ENCODE measurements at places on chromosomes 1 and 21. TPM values are rescaled to one million over a fixed set of nuclear protein-coding genes. Genes with fewer than 3 reads are reported as not detected.

SLC30A2 gene
- total RNA-seq, result 1.2 TPM

TNFRSF14 gene
- total RNA-seq, result 17.6 TPM

POU2F1 gene
- total RNA-seq, result 17.4 TPM

CD1E gene
- not detected for total RNA-seq

IFI44 gene
- total RNA-seq, result 14.7 TPM

FMN2 gene
- total RNA-seq, result 3.4 TPM

CFAP45 gene
- total RNA-seq, result 0.10 TPM

CCDC30 gene
- total RNA-seq, result 5.1 TPM

All from tongue (tissue), 3 donors.